Esophagus squamous epithelium (tissue), 5 donors: ENCODE measurements at places on chromosomes 7 and 10.

DNA sequence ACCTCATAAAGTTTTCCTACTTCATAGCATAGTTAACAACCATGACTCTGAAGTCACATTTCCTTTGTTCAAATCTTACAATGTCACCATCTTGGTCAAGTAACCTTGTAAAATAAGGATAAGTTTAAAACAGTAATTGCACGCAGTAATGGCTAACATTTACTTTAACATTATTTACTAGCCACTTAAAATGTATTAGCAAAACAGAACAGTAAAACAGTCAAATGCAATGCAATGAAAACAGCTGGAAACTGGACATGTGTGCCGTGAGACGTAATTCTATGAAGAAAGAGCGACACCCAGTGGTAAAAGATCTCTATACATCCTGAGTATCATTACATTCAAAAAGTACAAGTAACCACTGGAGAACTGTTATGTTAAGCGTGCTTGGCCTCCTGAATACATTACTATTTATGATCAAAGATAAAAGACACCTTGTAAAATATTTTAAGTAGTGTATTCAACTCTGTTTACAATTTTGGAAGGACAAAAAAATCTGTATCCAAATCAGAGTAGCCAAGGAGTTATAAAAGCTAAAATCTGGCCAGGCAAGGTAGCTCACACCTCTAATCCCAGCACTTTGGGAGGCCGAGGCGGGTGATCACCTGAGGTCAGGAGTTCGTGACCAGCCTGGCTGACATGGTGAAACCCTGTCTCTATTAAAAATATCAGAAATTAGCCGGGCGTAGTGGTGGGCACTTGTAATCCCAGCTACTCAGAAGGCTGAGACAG lies 27.2 kb downstream of the ATE1 start:
- no peak for DNase-seq

DNA sequence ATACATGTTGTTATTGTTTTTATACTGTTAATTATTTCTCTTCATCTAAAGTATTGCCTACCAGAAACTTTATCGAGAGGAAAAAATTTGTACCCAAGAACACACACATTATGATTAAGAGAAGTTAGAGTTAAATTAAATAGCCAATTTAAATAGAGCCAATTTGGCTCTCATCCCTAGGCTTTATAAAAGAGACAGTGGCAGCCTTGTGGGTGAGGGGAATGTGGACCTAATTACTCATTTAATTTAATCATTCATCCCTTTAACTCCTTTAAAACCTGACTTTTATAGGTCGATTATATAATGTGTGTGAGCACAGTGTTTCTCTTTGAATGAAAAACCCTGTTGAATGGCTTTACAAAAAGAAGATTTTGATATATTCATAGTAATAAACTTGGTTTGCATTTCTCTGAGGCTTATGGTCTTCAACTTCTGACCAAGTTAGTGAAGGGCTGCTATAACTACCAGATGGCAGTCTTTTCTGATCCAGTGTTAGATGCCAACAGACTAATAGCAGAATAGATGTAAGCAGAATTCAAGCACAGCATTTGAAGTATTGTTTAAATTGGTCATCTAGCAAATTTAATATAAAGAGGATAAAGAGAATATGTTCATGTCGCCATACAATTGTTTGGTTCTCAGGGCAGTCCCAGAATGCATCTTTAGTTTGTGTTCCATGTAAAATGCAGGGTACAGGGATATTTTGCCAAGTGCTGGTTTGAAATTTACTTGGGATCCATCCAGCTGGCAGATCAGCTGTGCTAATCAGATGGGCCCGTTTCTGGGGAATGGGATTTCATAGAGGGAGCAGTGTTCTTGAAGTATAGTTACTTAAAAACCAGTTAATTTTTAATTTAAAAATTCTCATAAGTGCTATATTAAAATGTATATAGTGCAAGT lies 25.3 kb downstream of the ADD3 start:
- no peak for DNase-seq

GRCh38 chr7:24769851-24770250 lies 12.6 kb upstream of the GSDME start:
- DNase-seq, result no peak

DNA sequence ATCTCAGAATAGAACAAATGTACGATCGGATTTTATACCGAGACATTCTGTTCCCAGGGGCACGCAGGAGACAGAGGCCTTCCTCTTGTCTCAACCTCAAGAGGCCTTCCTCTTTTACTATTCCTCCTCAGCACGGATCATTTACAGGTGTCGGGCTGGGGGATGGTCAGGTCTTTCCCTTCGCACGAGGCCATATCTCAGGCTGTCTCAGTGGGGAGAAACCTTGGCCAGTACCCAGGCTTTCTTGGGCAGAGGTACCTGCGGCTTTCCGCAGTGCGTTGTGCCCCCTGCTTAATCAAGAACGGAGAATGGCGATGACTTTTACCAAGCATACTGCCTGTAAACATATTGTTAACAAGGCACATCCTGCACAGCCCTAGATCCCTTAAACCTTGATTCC lies 44.2 kb downstream of the FANK1 start:
- no peak for DNase-seq

GRCh38 chr10:59276919-59277318 lies 85.4 kb downstream of the FAM13C start:
- DNase-seq, result no peak

DNA sequence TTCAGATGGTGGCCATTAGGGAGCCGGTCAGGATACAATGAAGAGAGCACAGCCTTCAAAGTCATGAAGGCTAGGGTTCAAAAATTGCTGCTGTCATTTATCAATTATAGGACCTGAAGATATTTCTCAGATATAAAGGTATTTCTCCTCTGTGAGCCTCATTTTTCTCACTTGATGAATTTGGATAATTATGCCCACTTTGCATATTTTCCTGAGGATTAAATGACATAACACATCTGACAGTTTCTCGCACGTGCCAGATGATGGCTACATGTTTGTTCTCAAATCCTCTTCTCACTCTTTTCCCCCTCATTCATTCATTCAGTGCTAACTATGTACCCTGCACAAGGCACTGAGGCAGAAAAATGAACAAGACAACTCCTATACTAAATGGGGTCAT lies 391.6 kb downstream of the INHBA start:
- no peak for DNase-seq

DNA sequence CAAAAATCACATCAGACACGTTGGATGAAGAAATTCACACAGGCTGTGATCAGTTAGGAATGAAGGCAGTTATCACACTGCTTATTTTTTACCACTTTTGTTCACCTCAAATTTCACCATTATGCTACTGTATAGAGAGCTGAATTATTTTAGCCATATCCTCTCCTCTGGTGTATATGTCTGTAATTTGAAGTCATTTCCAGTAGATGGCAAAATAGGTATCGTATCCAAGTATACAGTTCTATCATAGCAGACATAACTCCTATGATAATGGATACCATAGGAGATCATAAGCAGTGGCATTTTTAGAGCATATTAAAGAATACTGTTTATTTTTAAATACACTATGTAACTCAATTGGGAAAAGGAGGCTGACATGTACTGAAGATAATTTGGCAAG lies 909.7 kb downstream of the DNAJB9 start:
- no peak for DNase-seq

GRCh38 chr7:42238709-42239366 lies 1.8 kb upstream of the GLI3 start:
- DNase-seq, result no peak

DNA sequence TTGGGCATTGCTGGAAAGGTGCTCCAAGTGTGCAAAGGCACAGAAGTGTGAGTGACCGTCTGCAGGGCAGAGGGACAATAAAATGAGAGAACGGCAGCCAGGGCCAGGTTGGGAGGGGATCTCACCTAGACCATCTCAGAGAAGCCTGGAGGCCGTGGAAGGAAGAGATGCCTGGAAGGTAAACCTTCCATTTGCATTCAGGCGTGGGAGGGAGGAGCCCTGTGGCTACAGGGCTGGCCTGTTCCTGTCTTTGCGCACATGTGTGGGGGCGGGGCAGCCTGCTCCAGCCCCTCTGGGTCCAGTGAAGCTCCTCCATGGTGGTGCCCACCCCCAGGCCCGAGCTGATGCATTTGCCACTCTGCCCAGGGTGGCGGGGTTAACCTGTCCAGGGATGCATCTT lies 473.6 kb upstream of the MGMT start:
- no peak for DNase-seq

DNA sequence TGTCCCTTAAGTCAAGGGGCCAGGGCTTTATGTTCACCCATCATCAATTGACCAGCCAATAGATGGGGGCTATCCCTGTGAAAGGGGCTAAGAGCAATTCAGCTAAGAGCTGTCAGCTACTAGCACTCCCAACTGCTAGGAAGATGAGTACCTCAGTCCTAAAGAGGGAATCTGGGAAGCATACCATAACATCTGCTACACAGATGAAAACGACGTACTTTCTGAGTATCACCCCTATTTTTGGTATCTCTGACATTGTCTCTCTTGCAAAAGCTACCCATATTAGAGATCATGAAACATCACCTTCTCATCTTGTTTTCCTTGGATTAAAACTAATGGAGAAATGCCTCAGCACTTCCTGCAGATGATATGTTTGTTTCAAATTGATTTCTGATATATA lies 7.5 kb upstream of the SMNDC1 start:
- DNase-seq, result no peak

- no peak for DNase-seq
These were observed 929.1 kb downstream of the REEP3 start for GRCh38 chr10:64450312-64450711.

DNA sequence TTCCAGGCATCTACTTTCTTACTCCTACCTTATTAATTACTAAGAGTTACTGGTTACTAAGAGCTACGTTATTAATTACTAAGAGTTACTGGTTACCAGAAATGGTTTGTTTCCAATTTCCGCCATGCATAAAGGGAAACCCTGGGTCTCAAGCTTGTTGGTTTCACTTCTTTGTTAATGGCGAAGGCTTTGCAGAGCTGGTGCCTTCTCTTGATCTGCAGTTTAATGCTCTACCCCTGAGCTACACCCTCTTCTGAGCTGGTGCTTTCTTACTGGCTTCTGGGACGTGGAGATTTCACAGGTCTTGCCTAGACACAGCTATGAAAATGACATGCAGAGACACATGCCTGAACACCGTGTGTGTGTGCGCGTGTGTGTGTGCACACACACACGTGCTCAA lies 560 bp downstream of the CPA4 start:
- no peak for DNase-seq

DNA sequence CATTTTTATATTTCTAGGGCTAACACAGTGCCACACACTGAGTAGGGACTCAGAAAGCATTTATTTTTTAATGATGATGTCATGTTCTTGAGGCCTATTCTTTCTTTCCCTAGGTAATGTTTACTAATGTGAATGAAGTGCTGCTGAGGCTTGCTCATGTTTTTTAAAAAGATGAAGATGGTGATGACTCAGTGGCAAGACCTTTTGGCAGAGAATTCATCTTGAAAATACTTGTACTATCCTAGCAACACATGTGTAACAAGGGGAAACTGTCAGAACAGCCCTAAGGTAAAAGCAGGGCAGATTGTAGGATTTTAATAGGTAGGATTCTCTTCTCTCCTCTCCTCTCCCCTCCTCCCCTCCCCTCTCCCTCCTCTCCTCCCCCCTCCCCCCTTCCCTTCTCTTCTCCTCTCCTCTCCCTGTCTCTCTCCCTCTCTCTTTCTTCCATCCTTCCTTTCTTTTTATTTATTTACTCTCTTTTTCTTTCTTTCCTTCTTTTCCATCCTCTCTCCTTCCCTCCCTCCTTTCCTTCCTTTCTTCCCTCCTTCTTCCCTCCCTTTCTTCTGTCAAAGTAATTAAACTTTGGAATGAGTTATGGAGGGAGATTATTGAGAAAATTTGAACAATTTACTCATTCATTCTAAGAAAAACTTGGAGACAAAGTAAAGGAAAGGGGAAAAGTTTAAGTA lies 75.3 kb downstream of the ZNF92 start:
- DNase-seq, result no peak

GRCh38 chr7:30879139-30880124 lies 32.2 kb upstream of the AQP1 start:
- no peak for DNase-seq

DNA sequence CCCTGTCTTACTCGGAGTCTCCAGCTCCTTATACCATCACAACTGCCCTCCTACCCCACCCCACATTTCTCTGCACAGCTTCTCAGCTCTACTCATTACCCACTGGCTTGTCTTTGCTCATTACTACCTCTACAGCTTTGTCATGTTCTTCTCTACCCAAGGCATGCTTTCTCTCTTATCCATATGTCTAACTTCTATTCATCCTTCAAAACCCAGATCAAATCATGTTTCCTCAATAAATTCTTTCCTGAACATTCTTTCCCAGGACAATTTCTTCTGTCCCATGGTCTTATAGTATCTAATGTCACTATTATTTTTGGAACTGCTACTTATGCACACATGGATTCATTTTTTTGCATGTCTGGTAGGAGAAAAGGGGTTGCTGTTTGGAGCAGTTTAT lies 231.4 kb downstream of the PTEN start:
- no peak for DNase-seq

DNA sequence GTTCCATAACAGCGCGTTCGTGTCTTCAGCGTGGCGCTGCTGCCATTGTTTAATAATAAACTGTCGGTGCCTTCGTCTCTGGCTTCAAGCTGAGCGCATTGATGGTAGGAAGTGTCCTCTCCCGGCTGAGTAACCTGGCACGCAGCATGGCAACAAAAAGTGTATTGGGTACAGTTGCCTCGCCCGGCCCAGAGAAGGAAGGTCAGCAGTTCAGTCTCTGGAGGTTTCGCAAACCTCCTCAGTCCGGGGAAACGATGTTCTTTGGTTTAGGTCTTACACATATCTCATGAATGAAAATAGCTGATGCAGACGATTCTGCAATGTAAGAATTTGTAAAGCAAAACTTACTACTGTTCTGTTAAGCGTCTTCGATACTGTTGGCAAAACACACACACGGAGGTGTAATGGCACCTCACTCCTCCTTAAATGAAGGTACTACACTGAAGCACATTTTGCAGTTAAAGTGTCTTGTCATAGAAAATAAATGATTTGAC lies 739 bp upstream of the CCDC186 start:
- peak; percentile 37 for DNase-seq
